ENCODE measurements at places on chromosomes 2 and 18. TPM values are rescaled to one million over a fixed set of nuclear protein-coding genes. Genes with fewer than 3 reads are reported as not detected.

- H3K27me3 ChIP-seq, result no peaks in the 10 kb centered on the region
- H3K27ac ChIP-seq, result no peak overlapping the region
- no peak for DNase-seq
- no peak overlapping the region for H3K4me3 ChIP-seq
Measured at GRCh38 chr2:134097740-134098139, 156.1 kb upstream of the MGAT5 start.

DNA sequence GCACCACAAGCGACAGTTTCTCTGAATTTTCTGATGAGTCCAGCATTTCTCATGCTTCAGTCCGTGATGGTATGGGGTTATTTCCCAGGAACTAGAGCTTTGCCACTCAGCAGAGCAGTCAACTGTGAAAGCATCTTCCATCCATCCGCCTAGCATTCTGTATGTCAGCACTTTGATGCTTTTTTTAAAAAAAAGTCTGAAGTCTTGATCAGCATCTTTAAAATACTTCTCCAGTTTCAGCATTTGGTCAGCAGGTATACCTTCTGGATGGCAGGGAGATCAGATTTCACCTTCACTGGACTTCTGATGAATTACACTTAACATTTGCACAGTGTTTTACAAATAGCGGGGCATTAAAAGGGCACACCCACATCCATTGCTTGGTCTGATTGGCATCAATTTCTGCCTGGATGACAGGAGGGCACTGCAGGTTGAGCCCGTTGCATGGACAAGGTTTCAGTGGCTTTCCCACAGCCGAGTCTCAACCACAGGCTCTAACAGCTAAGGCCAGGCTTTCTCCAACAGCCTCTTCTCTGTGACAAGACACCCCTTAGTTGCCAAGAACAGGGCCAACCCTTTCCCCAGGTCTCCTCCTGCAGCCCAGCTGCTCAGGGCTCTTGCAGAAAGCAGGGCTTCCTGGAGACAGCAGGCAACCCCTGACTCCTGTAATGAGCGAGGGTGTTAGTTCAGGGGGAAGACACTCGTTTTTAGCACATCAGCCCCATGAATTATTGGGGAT, 54.0 kb downstream of the EMILIN2 start:
- DNase-seq, result no peak
- no peak overlapping the region for H3K27ac ChIP-seq
- no peak overlapping the region for H3K4me3 ChIP-seq
- peaks cover 68% of the 10 kb centered on the region for H3K4me1 ChIP-seq

GRCh38 chr18:37505321-37505720, 60.3 kb downstream of the CELF4 start:
- H3K4me3 ChIP-seq, result no peak overlapping the region
- no peaks in the 10 kb centered on the region for H3K36me3 ChIP-seq
- no peaks in the 10 kb centered on the region for H3K4me1 ChIP-seq

DNA sequence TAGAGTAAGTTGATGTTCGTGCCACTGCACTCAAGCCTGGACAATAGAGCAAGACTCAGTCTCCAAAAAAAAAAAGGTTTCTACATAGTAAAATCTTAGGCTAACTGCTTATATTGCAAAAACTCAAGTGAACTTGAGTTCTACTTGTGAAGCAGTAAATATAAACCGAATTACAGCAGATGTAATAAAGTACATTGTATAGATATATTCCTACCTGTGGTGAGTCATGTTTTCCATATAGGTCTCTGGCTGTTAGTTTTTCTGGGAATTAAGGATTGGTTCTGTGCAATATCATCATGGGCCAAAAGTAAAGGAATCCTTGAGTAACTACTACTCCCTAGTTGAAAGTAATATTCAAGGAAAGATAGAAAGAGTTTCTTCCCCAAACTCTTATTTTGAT, 159.9 kb downstream of the DYM start:
- H3K4me1 ChIP-seq, result peaks cover 2% of the 10 kb centered on the region
- no peak overlapping the region for H3K27ac ChIP-seq
- H3K4me3 ChIP-seq, result no peak overlapping the region
- H3K36me3 ChIP-seq, result no peaks in the 10 kb centered on the region

- no peak overlapping the region for H3K4me3 ChIP-seq
- no peaks in the 10 kb centered on the region for H3K36me3 ChIP-seq
- DNase-seq, result no peak
Measured at GRCh38 chr2:20994130-20994529, 49.7 kb downstream of the APOB start.

- peak; percentile 66 for DNase-seq
- H3K27me3 ChIP-seq, result no peaks in the 10 kb centered on the region
Measured at GRCh38 chr2:55419233-55419678, 400 bp downstream of the CCDC88A start.

GRCh38 chr18:7025194-7025593, 92.4 kb downstream of the LAMA1 start:
- no peak overlapping the region for H3K4me3 ChIP-seq
- no peak overlapping the region for H3K27ac ChIP-seq
- H3K36me3 ChIP-seq, result no peaks in the 10 kb centered on the region
- no peak for DNase-seq
- no peaks in the 10 kb centered on the region for H3K4me1 ChIP-seq
- H3K27me3 ChIP-seq, result no peaks in the 10 kb centered on the region

DNA sequence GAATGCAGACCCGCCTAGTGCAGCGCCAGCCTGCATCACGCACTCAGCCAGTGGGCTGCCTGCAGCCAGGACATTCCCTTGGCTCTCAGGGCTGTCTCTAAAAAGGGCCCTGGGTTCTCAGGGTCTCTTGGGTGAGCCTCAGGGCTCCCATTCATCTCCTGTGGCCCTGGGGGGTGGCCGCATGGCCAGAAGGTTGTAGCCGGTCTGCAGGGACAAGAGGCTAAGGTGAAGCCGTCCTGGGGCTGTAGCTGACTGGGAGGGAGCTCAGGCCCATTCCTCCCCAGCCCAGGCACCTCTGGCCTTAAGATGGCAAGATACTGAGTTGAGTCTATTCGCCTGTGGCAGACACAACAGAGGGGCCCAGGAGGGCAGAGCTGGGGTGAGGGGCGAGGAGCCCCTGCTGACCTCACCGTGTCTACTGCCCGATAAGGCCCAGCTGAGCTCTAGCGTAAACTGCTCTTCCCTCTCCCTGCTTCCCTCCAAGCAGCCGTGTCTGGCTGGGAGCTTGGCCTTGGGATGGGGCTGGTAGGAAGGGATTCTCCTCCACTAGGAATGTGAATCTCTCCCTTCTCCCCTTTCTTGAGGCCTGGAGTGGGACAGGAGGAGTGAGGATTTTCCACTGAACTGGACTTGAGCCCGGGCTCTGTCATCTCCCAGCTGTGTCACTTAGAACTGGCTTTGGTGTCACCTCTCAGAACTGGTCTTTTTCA, 37.9 kb downstream of the INHBB start:
- no peaks in the 10 kb centered on the region for H3K36me3 ChIP-seq
- H3K27ac ChIP-seq, result no peak overlapping the region
- no peak for DNase-seq

DNA sequence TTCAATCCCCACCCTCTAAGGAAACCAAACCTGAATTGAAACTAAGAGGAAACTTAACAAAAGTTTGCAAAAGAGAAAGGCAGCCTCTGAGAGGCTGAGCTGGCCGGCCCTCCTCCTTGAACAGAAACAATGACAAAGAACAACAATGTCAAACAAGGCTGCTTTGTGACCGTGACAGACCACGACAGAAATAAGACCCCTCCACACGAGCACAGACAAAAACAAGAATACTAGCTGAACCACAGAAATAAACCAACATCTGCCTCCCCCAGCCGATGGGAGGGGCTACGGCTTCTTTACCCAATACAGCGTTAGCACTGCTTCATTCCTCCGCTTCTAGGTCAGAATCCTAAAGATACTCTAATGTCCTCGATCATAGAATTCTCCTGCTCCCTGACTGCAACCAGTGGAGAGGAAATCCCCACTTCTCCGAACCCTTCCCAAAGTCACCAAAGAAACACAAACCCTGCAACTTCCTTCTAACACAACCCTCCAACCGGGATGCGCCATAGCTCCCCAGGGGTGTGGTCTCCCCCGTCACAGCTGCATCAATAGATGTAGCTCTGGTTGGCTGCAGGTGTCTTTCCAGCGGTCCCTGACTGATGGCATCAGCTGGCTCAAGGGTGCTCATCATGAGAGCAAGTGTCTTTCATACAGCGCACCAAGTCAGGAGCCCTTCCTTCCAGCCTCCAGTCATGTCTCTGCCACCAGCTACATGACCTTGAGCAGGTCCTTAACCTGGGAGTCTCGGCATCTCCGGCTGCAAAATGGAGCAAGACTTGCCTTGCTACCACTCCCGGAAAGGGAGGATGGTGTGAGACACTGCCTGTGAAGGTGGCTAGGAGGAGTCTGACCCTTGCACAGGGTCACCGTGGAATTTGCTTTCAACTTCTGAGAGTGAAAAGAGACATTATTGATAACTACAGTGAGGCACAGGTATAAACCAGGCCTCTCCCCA, 198.6 kb downstream of the HAUS1 start:
- no peak overlapping the region for H3K4me3 ChIP-seq
- no peaks in the 10 kb centered on the region for H3K36me3 ChIP-seq
- no peak for DNase-seq
- no peak overlapping the region for H3K27ac ChIP-seq

FEZ2 gene
- total RNA-seq, result 48.4 TPM

IL1RL1 gene
- 6.7 TPM for total RNA-seq

C2orf15 gene
- 0.29 TPM for total RNA-seq

CYP1B1 gene
- 24.5 TPM for total RNA-seq

ANKRD30B gene
- not detected for total RNA-seq

ITGA4 gene
- 2.3 TPM for total RNA-seq

Data from heart left ventricle (tissue), 16 donors.